ENCODE measurements at places on chromosomes 5 and 9. TPM values are rescaled to one million over a fixed set of nuclear protein-coding genes. Genes with fewer than 3 reads are reported as not detected.

DNA sequence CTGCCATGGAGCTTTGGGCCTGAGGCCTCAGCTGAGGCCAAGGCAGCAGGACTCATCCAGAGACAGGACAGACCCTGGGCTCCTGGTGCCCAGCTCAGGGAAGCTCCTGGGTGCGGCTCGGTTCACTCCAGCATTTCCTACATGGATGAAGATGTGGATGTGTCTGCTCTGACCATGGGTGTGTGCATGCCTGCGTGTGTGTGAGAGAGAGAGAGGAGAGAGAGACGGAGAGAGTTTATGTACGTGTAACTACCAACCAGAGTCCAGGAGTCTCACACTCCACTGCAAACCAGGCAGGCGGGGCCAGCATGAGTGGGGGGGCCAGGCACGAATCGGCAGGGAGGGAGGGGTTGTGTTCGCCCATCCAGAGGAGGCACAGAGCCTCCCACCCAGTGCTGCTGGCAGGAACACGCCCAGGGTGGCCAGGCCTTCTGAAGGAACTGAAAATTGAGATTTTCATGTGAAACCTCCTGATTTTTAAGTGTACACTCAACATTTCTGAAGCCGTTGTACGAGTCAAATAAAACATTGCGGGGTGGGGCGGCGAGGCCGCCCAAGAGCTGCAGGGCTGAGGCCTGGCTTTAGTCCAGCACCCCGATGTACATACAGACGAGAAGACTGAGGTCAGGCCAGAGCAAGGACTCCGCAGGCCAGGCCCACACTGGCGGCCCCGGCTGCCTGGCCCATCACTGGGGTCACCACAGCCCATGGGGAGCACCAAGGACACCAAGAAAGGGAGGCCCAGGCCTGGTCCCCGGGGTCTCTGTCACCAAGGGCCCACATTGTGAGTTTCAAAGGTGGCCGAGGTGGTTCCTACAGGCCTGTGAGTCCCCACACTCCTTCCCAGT, 88.7 kb downstream of the ADAMTS2 start:
- no peak overlapping the region for H3K4me3 ChIP-seq
- no peak overlapping the region for H3K27ac ChIP-seq
- DNase-seq, result no peak
- H3K36me3 ChIP-seq, result no peaks in the 10 kb centered on the region

DNA sequence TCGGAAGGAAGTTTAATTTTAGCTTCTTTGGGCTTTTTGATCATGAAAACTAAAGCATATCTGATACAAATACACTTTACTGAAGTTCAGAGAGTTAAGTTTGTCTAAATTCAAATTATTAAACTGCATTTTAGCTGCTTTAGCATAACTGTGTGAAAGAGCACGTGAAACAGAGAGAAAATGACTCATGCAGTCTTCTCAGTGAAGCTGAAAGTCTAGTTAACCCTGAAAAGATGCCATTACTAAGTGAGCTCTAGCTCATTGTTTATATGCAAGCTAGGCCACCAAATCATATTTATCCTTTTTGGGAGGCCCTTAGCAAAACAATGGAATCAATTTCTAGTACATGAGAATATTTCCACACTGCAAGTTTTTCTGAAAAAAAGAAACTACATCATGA, 27.6 kb downstream of the TPD52L3 start:
- H3K4me1 ChIP-seq, result peaks cover 18% of the 10 kb centered on the region
- H3K27me3 ChIP-seq, result peaks cover 3% of the 10 kb centered on the region
- no peaks in the 10 kb centered on the region for H3K36me3 ChIP-seq
- no peak for DNase-seq
- no peak overlapping the region for H3K27ac ChIP-seq

DNA sequence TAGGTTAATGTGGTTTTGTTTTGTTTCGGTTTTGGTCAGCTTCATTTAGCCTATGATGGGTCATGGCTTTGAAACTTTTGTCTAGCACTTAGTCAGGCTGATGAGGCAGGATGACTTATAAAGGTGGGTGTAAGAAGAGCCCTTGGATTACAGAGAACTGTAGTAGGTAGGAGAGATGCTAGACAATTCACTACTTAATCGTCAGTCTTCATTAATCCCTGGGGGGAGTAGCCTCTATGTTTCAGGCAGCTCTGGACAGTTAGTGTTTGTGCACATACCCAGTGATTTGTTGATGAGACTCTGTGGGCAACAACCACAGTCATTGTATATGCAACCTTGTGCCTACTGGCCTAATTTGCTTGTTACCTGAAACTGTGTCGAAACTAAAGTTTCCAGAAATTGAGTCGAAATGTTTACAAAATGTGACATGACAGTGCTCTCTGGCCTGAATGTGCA, 113.3 kb downstream of the MTREX start:
- H3K27ac ChIP-seq, result no peak overlapping the region
- H3K36me3 ChIP-seq, result peaks cover 20% of the 10 kb centered on the region
- peaks cover 5% of the 10 kb centered on the region for H3K4me1 ChIP-seq

- H3K27me3 ChIP-seq, result no peaks in the 10 kb centered on the region
- no peaks in the 10 kb centered on the region for H3K36me3 ChIP-seq
- DNase-seq, result no peak
Measured at GRCh38 chr9:75826314-75826713, 64.2 kb upstream of the PCSK5 start.

DNA sequence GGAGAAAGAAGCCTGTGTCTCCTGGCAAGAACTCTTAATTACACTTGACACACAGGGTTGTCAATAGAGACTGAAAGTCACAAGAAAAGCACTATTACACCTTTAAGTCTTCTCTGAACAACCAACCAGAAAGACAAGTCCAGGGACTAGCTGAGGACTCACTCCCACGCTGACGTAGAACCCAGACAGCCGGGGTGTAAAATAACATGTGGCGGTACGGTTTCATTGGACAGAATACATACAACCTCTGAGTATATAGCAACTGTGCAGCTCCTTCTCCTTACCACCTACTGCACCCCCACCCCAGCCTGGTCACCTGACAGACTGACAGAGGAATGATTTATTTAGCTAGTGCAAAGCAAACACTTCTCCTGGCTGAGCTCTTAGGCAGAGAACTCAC, 103.4 kb upstream of the RASEF start:
- peaks cover 12% of the 10 kb centered on the region for H3K4me1 ChIP-seq
- H3K36me3 ChIP-seq, result peaks cover 4% of the 10 kb centered on the region
- H3K27me3 ChIP-seq, result no peaks in the 10 kb centered on the region
- peak overlapping the region; percentile 88 for H3K27ac ChIP-seq

GRCh38 chr9:28342815-28343338, 769.6 kb upstream of the C9orf72 start:
- no peak for DNase-seq
- peaks cover 5% of the 10 kb centered on the region for H3K4me1 ChIP-seq
- H3K27me3 ChIP-seq, result no peaks in the 10 kb centered on the region
- H3K4me3 ChIP-seq, result no peak overlapping the region

The SLC25A2 gene
- total RNA-seq, result 1.1 TPM

The FAM169A gene
- total RNA-seq, result 32.4 TPM
